Sigmoid colon (tissue), 7 donors: ENCODE measurements at places on chromosomes 16 and 17. TPM values are rescaled to one million over a fixed set of nuclear protein-coding genes. Genes with fewer than 3 reads are reported as not detected.

Gene ABAT
- 9.6 TPM for polyA plus RNA-seq

Gene KRT31
- polyA plus RNA-seq = not detected

Gene CNGB1
- polyA plus RNA-seq = 0.70 TPM

Gene HBA1
- 1.7 TPM for polyA plus RNA-seq

Gene OR1F1
- polyA plus RNA-seq = not detected

Gene ZNF385C
- polyA plus RNA-seq = 0.60 TPM

Gene TLCD1
- 3.0 TPM for polyA plus RNA-seq

Gene ABCA5
- 2.5 TPM for polyA plus RNA-seq

Gene CDH3
- polyA plus RNA-seq = 4.9 TPM

DNA sequence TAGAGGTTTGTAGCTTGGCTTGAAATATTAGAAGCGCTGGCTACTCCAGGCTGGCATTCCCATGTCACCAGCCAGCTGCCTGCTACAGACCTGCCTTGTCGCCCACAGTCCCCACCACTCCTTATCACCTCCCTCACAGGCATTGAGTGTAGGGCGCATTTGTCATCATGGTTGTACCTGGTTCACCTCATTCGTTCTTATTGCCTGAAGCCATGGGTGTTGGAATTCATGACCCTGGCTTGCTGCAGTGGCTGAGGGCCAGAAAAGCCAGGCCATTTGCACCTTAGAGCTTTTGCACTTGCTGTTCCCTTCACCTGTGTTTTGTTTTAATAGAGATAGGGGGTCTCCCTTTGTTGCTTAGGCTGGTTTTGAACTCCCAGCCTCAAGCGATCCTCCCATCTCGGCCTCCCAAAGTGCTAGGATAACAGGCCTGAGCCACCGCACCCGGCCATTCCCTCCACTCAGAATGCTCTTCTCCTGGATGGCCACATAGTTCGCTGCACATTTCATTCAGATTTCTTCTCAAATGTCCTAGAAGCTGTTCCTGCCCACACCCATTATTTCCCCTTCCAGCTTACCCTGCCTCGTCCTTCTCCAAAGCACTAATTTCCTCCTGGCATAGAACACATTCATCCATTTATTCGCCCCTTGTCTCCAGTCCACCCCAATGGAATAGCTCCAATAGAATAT, 97.6 kb downstream of the C16orf78 start:
- H3K36me3 ChIP-seq = no peaks in the 10 kb centered on the region
- no peak overlapping the region for H3K27ac ChIP-seq
- H3K27me3 ChIP-seq = no peaks in the 10 kb centered on the region
- H3K4me1 ChIP-seq = no peaks in the 10 kb centered on the region

DNA sequence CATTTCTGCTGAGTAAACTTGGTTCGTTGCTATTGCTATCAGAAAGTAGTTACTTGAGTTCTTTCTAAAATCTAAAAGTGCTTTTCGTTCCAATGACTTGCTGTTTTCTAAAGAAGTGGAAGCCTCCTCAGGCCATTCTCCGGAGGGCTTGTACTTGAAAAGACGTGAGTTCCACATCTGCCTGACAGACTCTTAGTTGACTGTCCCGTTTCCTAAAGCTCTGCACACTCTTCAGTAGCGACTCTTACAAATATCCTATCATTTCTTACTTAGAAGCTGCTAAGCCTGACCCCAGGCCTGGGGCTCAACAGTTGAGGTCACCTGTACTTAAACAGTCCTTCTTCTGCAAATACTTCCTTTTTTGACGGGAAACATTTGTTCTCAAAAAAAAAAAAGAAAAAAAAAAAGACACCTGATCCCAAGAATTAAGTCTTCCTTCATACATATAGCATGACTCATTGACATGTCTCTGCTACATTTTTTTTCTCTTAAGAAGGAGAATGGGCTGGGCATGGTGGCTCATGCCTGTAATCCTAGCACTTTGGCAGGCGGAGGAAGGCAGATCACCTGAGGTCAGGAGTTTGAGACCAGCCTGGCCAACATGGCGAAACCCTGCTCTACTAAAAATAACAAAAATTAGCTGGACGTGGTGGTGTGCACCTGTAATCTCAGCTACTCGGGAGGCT, 61.5 kb downstream of the DHRS7C start:
- no peaks in the 10 kb centered on the region for H3K4me1 ChIP-seq
- H3K27ac ChIP-seq = no peak overlapping the region
- no peak for DNase-seq
- no peaks in the 10 kb centered on the region for H3K36me3 ChIP-seq
- H3K27me3 ChIP-seq = no peaks in the 10 kb centered on the region

DNA sequence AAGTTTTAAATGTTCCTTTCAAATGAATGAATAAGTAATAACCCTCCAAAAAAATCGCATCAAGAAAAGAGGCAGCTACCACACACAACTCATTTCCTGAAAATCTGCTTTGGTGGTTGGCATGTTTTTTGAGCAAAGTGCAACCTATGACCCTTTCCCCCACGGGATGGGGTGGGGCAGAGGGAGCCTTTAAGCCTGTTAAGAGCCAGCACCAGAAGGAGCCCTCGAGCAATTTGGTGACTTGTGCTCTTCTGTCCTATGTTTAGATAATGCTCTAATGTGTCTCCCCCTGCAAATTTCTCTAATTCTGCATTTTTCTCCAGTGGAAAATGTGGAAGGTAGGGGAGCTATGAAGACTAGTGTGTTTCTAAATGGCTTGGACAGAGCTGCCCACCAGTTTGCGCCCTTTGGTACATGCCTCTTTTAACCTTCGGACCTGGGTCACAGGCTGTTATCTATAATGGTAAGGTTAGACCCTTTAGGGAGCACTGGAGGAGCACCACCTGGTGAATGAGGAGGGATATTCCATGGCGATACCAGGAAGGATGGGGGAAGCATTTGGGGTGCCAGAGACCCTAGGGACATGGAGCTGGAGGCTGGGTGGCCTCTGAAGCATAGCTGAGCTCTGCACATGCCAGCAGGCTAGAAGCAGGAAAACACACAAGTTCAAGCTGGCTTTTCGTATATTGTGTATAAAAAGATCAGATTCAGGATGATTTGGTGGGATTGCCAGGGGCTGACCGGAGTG, 1.6 kb downstream of the PYCARD start:
- H3K36me3 ChIP-seq = no peaks in the 10 kb centered on the region
- no peak for DNase-seq
- no peaks in the 10 kb centered on the region for H3K27me3 ChIP-seq

DNA sequence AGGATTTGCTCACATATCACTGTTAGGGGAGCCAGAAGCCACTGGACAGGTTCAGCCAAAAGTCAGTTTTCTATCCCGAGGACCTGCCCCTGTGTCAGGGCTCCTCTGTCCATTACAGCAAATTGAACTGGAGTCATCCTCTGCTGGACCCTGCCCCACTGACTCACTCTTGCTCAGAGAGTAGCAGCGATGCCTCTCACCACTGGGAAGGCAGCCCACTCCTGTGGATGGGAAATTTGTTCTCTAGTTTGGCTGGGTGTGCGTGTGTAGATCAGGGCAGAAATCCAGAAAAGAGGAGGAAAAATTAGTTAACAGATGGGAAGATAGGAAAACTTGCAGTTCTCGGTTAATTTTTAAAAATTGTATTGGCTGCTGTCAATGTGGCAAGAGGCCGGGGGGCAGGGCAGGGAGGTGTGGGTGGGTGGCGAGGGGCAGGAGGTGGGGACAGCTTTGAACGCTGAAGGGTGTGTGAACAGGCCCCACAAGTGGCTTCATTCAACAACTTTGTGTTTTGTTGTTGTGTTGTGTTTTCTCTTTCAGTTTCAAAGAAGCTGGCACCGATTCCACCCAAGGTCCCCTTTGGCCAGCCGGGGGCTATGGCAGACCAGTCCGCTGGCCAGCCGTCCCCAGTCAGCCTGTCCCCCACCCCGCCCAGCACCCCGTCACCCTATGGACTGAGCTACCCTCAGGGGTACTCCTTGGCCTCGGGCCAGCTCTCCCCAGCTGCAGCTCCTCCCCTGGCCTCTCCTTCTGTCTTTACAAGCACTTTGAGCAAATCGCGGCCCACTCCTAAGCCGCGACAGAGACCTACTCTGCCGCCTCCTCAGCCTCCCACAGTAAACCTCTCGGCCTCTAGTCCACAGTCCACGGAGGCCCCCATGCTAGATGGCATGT, 33.6 kb downstream of the ELAC2 start:
- no peaks in the 10 kb centered on the region for H3K36me3 ChIP-seq
- DNase-seq = peak; percentile 91
- H3K4me3 ChIP-seq = no peak overlapping the region
- no peaks in the 10 kb centered on the region for H3K27me3 ChIP-seq

- no peak overlapping the region for H3K27ac ChIP-seq
- no peaks in the 10 kb centered on the region for H3K4me1 ChIP-seq
- H3K4me3 ChIP-seq = no peak overlapping the region
- no peaks in the 10 kb centered on the region for H3K27me3 ChIP-seq
- no peak for DNase-seq
- no peaks in the 10 kb centered on the region for H3K36me3 ChIP-seq
These were observed 140.0 kb downstream of the CHD9NB start for GRCh38 chr16:52912565-52913173.

DNA sequence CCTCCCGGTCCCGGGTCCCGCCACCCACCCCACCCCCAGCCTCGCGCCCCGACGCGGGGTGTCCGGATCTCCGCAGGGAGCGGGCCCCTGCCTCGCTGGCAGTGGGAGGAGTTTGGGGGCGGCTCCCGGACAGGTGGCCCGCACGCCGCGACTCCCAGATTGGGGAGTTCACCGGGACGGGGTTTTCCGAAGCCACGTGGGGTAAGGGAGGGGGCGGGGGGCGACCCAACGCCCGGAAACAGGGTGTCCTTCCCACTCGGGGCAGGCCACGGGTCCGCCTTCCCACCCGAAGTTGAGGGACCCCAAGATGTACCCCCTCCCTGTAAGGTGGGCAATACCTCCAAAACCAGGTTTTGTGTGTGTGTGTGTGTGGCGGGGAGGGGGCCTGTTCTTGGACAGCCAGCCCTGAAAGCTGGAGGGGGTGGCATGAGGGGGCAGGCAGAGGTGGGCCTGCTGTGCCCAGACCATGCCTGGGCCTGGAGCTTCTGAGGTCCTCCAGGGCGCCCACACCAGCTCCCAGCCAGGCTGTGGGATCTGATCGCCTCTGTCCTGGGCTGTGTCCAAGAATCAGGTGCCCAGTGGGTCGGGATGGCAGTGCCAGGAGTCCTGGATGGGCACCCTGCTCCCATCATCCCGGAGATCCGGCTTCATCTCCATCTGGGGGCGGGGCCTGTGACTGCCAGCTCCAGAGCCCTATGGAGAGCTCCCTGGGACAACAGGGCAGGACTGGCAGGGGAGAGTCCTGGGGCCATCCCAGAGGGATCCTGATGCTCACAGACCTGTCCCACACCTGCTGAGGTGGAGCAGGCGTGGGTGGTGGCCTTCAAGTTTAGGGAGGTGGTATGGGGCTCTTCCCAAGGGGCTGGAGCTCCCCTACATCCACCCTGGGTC, 767 bp downstream of the SYNGR2 start:
- H3K36me3 ChIP-seq = no peaks in the 10 kb centered on the region
- H3K4me1 ChIP-seq = peaks cover 38% of the 10 kb centered on the region
- H3K4me3 ChIP-seq = peak overlapping the region; percentile 52

GRCh38 chr16:546909-547770, 13.1 kb upstream of the PRR35 start:
- no peak overlapping the region for H3K27ac ChIP-seq
- no peaks in the 10 kb centered on the region for H3K36me3 ChIP-seq
- H3K27me3 ChIP-seq = no peaks in the 10 kb centered on the region

GRCh38 chr17:27602721-27603420, 28.1 kb upstream of the LGALS9 start:
- DNase-seq = peak; percentile 84
- H3K36me3 ChIP-seq = peaks cover 8% of the 10 kb centered on the region
- H3K27me3 ChIP-seq = no peaks in the 10 kb centered on the region
- no peak overlapping the region for H3K27ac ChIP-seq
- H3K4me1 ChIP-seq = peaks cover 3% of the 10 kb centered on the region
- no peak overlapping the region for H3K4me3 ChIP-seq

- no peak for DNase-seq
- peaks cover 12% of the 10 kb centered on the region for H3K27me3 ChIP-seq
- no peaks in the 10 kb centered on the region for H3K36me3 ChIP-seq
- no peak overlapping the region for H3K4me3 ChIP-seq
- no peak overlapping the region for H3K27ac ChIP-seq
- peaks cover 9% of the 10 kb centered on the region for H3K4me1 ChIP-seq
These were observed 10.1 kb upstream of the STAC2 start for GRCh38 chr17:39235555-39236449.

GRCh38 chr17:42171831-42172230, 9.1 kb downstream of the KCNH4 start:
- H3K27ac ChIP-seq = no peak overlapping the region
- H3K27me3 ChIP-seq = no peaks in the 10 kb centered on the region
- H3K4me3 ChIP-seq = no peak overlapping the region
- no peaks in the 10 kb centered on the region for H3K36me3 ChIP-seq
- no peak for DNase-seq
- no peaks in the 10 kb centered on the region for H3K4me1 ChIP-seq

DNA sequence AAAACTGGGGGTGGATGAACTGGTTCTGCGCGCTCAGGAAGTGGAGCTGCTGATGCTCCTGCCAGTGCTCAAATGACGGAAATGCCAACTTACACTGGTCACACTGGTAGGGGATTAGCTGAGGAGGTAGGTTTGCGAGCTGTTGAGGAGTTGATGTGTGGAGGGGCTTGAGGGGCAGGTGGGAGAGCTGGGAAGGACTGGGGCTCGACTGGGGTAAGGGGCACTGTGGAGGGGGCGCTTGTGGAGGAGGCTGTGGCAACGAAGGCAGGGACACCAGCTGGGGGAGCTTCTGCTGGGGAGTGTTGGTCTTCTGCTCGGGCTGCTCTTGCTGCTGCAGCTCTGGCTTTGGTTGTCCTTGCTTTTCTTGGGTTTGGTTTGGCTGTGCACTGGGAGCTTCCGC, 252.9 kb downstream of the ZFHX3 start:
- H3K4me1 ChIP-seq = no peaks in the 10 kb centered on the region
- no peaks in the 10 kb centered on the region for H3K27me3 ChIP-seq
- H3K36me3 ChIP-seq = peaks cover 83% of the 10 kb centered on the region
- DNase-seq = no peak
- H3K27ac ChIP-seq = no peak overlapping the region
- no peak overlapping the region for H3K4me3 ChIP-seq

DNA sequence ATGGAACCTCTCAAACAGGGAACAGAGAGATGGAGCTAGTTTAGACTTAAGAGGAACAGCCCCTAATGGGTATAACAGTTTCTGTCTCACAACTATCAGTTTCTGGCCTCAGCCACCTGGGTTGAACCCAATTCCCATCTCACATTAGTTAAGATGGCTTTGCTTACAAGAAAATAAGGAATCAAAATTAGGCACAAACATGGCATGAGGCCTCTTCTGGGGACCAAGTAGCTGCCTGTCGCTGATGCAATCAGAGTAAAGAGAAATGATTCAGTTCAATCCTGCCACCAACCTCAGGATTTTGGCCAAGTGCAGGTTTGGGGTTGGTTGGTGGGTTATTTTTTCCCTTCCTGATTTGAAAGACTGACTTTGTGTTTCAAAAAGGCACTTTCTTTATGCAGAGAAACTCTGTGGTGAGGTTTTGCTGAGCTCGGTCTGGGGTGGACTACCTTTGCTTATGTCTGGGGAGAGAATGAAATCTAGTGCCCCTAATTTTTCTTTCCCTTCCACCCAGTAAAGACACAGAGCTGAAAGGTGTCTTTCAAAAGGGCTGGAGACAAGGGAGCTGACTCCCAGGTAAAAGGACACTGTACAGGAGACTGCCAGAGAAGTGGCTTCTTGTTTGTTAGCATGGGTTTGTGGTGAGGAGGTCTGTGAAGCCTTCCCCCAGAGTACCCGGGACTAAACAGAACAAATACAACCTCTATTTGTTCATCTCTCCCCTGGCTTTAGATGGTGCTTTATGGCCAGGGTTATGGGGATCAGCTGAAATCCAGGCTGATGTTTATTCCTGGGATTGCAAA, 44.8 kb upstream of the NFAT5 start:
- no peak overlapping the region for H3K27ac ChIP-seq
- H3K4me1 ChIP-seq = no peaks in the 10 kb centered on the region
- H3K4me3 ChIP-seq = no peak overlapping the region
- H3K36me3 ChIP-seq = no peaks in the 10 kb centered on the region
- no peaks in the 10 kb centered on the region for H3K27me3 ChIP-seq
- no peak for DNase-seq
